NCI-H69 (cell line): ENCODE measurements at places on chromosomes 1 and 21.
A peak's percentile ranks its signal among the peaks of the same experiment; 100 is the strongest.

- peak; percentile 74 for DNase-seq
Measured at GRCh38 chr1:197399755-197400521, 131.9 kb downstream of the CRB1 start.

- DNase-seq = peak; percentile 13
Measured at GRCh38 chr1:150995896-150996295, 10.8 kb downstream of the MINDY1 start.

GRCh38 chr1:226479474-226479873 is 69.1 kb upstream of the STUM start:
- peak; percentile 22 for DNase-seq

DNA sequence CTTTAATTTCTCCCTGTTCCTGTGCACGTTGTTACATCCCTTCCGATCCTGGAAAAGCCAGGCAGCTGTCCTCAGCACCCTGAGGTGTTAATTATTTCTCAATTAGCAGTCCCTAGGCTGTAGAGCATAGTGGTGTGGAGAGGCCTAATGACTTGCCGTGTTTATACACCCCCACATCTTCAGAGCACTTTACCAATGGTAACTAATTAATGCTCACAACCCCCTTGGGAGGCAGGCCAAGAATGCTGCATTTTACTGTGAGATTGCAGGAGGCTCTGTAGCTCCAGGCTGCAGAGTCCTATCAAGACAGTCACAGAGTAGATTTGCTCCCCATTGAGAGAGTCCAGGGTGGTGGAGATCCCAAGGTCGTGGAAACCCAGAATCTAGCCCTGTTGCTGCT is 2.4 kb upstream of the PARS2 start:
- DNase-seq = peak; percentile 92

DNA sequence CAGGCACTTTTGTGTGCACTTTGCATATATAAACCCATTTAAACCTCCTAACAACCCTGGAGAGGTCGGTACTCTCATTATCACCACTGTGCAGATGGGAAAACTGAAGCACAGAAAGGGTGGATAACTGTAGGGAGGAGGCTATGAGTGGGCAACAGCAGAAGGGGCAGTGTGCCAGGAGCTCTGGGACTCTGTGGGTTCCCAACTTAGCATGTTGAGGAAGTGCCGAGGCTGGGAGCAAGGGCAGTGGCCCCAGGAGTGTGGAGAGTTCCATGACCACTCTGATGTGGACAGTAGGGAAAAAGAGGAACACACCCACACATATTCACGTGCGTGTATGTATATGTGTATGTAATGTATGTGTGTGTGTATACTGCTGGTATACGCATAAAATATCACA is 25.7 kb upstream of the KCNC4 start:
- no peak for DNase-seq

DNA sequence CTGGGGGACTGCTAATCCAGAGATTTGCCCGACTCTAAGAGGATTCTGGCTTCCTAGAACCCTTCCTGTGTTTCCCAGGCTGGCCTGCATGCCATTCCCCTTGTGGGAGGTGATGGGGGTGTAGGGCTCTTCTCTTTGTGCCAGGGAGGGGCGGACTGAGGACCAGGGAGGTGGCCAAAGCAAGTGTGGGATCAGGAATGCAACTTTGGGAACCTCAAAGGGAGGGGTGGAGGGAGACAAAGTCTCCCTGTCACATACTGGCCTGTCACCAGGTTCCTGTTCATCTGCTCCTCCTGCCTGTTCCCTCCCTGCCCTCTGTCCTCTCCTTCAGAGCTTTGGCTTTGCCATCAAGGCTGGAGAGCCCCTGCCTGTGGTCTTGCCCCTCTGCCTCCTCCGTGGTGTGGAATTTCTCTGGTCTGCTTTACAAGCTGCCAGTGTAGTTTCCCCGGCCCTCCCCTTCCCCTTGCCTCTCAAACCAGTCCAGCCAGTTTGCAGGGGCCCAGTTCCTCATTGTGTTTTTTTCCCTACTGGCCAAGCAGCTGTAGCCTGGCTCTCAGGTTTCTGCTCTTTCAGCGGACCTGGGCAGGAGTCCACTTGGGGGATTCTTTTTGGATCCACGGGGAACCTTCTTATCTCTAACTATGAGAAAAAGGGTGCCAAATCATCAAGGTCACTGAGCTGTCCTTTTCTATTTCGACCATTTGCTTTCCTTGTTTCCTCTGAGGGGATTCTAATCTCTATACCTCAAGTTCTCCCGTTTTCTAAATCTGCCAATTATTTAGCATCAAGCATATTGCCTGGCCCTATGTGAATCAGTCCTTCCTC is 1.8 kb downstream of the CGN start:
- no peak for DNase-seq

GRCh38 chr21:25456672-25457071 is 150.6 kb downstream of the MRPL39 start:
- DNase-seq = no peak

DNA sequence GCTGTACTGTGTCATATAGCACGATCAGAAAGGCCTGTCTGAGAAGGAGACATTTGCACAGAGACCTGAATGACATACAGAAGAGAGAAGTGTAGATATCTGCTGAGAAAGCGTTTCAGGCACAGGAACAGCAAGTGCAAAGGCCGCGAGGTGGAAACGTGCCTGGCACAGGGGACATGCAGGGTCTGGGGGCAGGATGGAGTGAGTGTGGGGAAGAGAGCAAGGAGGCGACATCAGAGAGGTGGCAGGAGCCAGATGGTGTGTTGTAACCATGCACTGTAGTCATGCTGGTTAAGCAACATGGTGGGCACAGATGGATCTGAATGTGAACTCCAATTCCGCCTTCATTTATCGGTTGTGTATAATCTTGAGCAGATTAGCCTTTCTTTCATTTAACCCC is 13.0 kb downstream of the KRTCAP2 start:
- DNase-seq = no peak

DNA sequence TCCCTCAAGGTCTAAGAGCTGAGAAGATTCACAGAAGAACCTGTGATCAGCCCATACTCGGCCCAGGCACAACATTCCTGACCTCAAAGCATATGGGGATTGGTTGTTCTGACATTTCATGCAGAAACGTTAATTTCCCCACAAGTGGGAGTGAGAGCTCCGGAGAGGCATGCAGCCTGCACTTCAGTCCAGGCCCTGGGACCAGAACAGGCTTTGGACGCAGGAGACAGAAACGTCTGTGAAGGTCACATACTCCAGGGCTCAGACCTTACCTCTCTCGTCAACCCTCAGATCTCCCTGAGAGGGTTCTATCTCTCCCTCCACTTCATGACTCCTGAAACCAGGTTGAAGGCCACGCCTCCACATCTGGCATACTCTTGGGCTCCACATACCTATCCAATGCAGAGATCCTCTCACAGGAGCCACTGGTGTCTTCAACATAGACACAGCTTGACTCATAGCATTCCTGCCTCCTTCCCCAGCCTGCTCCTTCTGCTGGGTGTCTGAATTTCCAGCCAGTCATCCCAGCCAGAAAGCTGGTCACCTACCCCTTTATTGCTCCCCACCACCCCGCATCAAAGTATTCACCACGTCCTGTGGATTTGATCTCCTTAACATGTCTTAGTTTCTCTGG is 149.2 kb downstream of the OMA1 start:
- peak; percentile 16 for DNase-seq

GRCh38 chr1:101276818-101277217 is 40.0 kb downstream of the S1PR1 start:
- peak; percentile 63 for DNase-seq

DNA sequence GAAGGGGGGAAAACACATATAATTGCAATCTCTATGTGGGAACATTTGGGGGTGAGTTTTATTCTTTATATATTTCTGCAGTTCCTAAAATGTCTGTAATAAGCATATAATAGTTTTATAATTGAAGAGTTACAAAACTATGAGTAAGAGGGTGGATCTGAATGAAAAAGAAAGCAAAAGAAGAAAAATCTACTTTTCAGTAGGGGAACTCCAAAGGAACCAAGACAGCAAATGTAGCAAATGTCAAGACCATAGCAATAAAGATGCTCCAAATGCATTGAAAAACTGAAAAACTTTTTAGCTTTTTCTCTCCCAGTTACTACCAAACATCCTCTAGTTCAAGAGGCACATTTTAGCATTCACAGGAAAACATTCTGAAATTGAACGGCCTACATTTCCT is 434.8 kb downstream of the LMO4 start:
- no peak for DNase-seq

- DNase-seq = peak; percentile 68
Measured at GRCh38 chr1:151326619-151327222, 495 bp downstream of the PI4KB start.

DNA sequence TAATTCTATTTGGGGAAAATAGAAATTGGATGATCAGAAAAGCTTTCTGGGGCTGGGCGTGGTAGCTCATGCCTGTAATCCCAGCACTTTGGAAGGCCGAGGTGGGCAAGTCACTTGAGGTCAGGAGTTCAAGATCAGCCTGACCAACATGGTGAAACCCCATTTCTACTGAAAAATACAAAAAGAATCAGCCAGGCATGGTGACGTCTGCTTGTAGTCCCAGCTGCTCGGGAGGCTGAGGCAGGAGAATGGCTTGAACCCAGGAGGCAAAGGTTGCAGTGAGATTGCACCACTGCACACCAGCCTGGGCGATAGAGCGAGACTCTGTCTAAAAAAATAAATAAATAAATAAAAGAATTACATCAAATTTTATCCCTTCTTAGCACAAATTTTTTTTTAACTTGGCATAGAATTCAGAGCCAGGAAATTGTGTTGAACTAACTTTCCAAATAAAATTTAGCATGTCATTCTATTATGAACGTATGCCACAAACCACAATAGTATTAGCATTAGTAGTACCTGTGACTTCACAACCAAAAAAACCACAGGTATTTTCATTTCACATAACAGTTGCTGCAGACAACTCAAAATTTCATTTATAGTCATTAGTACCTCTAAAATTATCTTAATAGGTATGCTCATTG is 4.5 kb upstream of the ANKRD13C start:
- no peak for DNase-seq

DNA sequence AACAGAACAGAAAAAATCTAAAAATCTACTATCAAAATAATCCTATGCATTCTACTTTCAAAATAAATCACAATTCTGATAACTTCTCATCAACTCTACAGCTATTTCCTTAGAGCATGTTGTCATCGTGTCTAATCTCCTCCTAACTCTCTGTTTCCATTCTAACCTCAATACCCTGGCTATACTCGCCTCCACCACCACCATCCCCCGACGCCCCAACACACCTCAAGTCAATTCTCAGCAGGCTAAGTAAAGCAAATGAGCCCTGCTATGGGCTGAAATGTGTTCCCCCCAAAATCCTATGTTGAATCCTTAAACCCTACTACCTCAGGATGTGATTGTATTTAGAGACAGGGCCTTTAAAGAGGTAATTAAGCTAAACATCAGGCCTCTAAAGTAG is 34.6 kb downstream of the NRDC start:
- no peak for DNase-seq

GRCh38 chr1:59139396-59139795 is 157.5 kb upstream of the FGGY start:
- no peak for DNase-seq

DNA sequence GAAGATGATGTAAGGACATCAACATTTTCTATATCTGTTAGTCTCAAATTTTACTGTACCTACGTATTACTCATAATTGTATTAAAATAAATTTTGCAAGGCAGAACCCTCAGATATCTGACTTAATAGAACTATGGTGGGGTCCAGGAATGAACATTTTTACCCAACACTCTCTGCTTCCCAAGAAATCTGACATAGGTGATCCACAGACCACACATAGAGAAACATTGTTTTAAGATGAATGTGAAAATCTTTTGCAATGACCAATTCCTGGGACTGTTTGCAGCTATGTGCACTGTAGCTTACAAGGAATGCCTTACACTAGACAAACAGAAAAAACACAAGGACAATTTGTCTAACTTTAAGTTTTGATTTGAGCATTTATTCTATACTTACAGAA is 645.6 kb upstream of the ADGRL2 start:
- DNase-seq = no peak

DNA sequence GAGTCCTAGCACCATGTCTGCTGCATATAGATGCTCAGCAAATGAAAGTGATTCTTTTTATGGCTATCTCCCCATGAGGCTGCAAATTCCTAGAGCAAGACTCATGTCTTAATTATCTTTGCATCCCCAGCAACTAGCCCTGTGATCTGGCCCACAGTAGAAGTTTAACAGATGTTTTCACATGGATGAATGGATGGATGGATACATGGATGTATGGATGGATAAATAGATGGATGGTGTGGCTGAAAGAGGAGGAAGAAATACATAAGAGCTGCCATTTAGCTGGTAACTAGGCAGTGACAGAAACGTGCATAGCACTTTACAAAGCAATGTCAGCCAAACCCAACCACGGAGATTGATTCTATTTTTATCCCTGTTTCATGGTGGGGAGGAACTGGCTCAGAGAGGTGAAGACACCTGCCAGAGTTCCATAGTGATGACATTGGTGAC is 32.7 kb upstream of the ZBTB40 start:
- peak; percentile 8 for DNase-seq

DNA sequence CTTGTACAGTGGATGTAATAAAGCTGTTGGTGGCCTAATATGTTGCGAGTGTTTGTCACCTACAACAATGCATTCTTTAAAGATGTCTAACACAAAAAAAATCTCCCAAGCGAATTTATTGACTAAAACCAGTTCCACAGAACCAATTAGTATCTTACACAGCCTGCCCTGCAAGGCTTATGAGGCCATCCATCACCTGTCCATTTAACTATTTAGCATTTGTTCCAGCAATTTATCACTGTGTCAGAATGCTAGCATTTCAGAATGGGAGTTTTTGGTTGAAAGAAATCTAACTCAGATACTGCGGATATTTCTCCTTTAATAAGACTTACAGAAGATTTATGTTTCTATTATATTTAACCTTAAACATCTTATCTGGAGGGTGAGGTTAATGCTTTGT is 831.1 kb upstream of the PRMT6 start:
- DNase-seq = no peak

- DNase-seq = peak; percentile 28
Measured at GRCh38 chr1:16191916-16192546, 20.4 kb downstream of the ARHGEF19 start.

DNA sequence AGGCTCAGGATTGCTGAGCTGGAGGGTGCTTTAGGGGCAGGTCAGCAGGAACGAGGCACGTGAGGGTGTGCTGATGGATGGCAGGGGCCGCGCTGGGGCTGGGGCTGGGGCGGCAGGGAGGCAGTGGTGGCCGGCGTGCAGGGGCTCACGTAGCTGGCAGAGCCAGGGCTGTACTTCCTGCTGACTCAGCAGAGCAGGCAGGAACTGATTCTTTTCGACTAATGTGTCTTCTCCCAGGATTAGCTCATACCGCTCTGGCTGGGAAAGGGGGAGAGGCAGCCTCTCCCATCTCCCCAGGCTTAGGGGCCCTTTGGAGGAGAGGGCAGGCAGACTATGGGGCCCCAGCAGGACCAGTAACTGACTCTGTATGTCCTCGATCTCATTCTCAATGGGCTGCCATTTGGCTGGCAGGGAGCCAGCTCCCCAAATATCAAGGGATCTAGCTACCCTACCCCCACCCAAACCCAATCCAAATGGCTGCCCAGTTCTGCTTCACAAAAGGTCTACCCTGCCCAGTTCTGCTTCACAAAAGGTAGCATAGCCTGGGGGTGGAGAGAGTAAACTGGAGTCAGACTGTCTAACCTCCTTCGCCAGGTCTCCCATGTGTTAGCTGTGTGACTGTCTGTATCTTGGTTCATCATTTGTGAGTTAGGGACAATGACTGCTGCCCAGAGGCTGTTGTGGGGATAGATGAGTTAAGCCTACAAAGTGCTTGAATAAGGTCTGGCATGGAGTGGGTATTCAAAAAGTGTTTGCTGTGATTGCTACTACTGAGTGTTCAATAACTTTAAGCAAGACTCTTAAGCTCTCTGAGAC is 100.1 kb upstream of the SLC2A1 start:
- peak; percentile 33 for DNase-seq
